ENCODE measurements at places on chromosomes 4 and X.

DNA sequence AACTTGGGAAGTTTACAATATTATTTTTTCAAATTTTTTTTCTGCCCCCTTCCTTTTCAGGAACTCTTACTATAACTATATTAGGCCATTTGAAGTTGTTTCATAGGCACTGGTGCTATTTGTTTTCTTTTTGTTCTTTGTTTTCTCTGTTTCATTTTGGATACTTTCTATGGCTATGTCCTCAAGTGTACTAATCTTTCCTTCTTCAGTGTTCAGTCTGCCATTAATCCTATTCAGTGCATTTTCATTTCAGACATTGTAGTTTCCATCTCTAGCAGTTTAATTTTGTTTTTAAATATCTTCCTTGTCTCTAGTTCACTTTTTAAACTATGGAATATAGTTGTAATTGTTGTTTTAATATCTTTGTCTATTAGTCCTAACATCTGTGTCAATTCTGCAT lies 48.0 kb upstream of the SMAD1 start:
- DNase-seq: no peak

GRCh38 chr4:8106451-8107025 lies 52.1 kb downstream of the ABLIM2 start:
- DNase-seq: no peak

- no peak for DNase-seq
Observed at GRCh38 chrX:154396973-154397887, 947 bp upstream of the RPL10 start.

- DNase-seq: no peak
Observed at GRCh38 chr4:141121768-141122454, 11.4 kb downstream of the RNF150 start.

GRCh38 chrX:75273483-75273882 lies 402 bp upstream of the UPRT start:
- peak; percentile 6 for DNase-seq

- no peak for DNase-seq
Observed at GRCh38 chr4:112152521-112152920, 7.3 kb downstream of the FAM241A start.

Data from stimulated activated CD4-positive, alpha-beta T cell treated with anti-CD3 and anti-CD28 coated beads, TNF-alpha, amount 100 ng/mL, for 48 hours (primary cell).